ENCODE measurements at places on chromosomes 1 and 21. TPM values are rescaled to one million over a fixed set of nuclear protein-coding genes. Genes with fewer than 3 reads are reported as not detected.

GRCh38 chr1:56626546-56626945 is 18.6 kb upstream of the PRKAA2 start:
- no peak overlapping the region for H3K4me3 ChIP-seq
- H3K4me1 ChIP-seq: no peaks in the 10 kb centered on the region
- DNase-seq: no peak

DNA sequence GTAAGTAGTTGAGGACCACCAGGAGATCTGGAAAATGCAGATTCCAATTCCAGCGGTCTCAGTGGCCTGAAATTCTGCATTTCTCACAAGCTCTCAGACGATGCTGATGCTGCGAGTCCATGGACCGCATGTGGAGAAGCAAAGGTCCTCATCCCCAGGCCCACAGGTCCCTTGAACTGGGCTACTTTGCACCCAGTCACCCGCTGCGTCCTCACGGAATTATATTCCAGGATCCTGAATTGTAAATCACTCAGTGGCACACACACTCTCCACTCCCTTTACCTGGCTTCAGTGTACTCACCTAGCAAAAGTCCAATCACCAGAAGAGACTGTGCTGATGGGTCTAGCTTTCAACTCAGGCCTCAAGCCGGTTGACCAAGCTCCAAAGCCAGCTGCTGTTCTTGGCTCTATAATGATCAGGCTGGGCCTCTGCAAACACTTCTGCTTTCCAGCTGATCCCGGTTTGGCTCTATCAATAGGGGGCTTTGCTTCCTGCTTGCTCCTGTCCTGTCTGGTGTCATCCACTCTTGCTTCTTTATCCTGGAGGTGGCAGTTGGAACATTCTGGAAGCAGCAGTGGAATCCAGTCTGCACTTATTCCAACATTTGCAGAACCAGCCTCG is 904 bp upstream of the RPL22 start:
- peak overlapping the region; percentile 99 for H3K4me3 ChIP-seq
- H3K36me3 ChIP-seq: peaks cover 39% of the 10 kb centered on the region
- no peaks in the 10 kb centered on the region for H3K27me3 ChIP-seq
- DNase-seq: no peak
- H3K4me1 ChIP-seq: peaks cover 23% of the 10 kb centered on the region

DNA sequence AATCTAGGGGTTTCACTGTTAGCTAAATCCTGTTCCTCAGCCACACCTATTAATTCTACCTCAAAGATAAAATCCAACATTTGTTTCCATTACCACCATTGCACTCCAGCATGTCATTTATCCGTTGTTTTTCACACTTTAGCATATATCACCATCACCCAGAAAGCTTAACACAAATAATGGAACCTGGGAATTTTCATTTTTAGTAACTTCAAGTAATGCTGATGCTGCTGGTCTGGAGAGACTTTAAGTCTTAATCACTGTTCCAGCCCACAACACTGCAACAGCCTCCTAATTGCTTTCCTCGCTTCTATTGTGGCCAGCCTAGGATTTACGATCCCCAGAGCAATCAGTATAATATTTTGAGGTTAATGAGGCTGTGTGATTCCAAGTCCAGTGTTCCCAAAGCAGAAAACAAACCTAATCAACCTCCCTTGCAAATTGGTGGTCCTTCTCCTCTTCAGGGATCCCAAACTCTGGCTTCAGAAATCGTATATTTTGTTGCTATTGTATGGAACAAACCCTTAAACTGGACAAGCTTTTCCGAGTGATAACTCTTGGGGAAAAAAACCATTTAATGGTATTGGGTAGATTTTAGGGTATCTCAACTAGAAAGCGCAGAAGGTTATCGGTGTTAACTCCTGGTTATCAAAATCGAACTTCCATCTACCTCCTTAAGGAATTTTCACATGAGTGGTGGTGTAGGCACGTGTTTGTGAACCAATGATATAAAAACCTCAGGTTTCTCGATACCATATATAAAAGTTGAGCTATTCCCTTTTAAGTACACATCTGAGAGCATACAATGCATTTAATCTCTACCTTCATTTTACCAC is 50.0 kb upstream of the BOLA1 start:
- peak overlapping the region; percentile 60 for H3K4me3 ChIP-seq
- peak overlapping the region; percentile 82 for H3K27ac ChIP-seq
- H3K27me3 ChIP-seq: no peaks in the 10 kb centered on the region
- peaks cover 29% of the 10 kb centered on the region for H3K4me1 ChIP-seq
- no peak for DNase-seq

- no peaks in the 10 kb centered on the region for H3K27me3 ChIP-seq
- no peak overlapping the region for H3K27ac ChIP-seq
- H3K4me3 ChIP-seq: no peak overlapping the region
- H3K36me3 ChIP-seq: no peaks in the 10 kb centered on the region
These were observed 537.5 kb downstream of the LTN1 start for GRCh38 chr21:28455253-28455600.

- H3K36me3 ChIP-seq: no peaks in the 10 kb centered on the region
- H3K4me1 ChIP-seq: no peaks in the 10 kb centered on the region
- no peak for DNase-seq
- no peak overlapping the region for H3K4me3 ChIP-seq
- no peaks in the 10 kb centered on the region for H3K27me3 ChIP-seq
- H3K27ac ChIP-seq: no peak overlapping the region
These were observed 217.1 kb downstream of the ZP4 start for GRCh38 chr1:237673631-237674030.

- H3K4me1 ChIP-seq: peaks cover 60% of the 10 kb centered on the region
- H3K36me3 ChIP-seq: peaks cover 54% of the 10 kb centered on the region
- no peak overlapping the region for H3K27ac ChIP-seq
- no peak overlapping the region for H3K4me3 ChIP-seq
- no peaks in the 10 kb centered on the region for H3K27me3 ChIP-seq
These were observed 19.1 kb downstream of the RNF223 start for GRCh38 chr1:1054971-1055370.

DNA sequence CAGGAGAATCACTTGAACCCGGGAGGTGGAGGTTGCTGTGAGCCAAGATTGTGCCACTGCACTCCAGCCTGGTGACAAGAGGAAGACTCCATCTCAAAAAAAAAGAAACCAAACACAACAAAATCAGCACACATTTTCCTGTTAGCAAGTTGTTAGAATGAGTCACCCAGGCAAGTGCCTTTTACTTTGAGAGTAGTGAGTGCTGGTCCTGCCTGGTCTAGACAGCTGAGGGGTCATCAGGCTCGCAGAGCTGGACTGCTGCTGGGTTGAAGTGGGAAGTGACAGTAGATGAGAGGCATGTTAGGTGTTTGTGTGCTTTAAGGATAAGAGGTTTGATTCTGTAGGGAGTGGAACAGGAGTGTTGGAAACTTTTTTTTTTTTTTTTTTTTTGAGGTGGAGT is 31.9 kb downstream of the GNPAT start:
- H3K27ac ChIP-seq: no peak overlapping the region
- peaks cover 77% of the 10 kb centered on the region for H3K36me3 ChIP-seq
- no peak for DNase-seq

GRCh38 chr1:248862695-248862997 is 3.8 kb upstream of the ZNF692 start:
- H3K27ac ChIP-seq: no peak overlapping the region
- DNase-seq: no peak
- H3K27me3 ChIP-seq: no peaks in the 10 kb centered on the region
- peak overlapping the region; percentile 42 for H3K4me3 ChIP-seq
- peaks cover 28% of the 10 kb centered on the region for H3K4me1 ChIP-seq
- peaks cover under 1% of the 10 kb centered on the region for H3K36me3 ChIP-seq

- no peaks in the 10 kb centered on the region for H3K36me3 ChIP-seq
- peaks cover 2% of the 10 kb centered on the region for H3K27me3 ChIP-seq
- H3K4me1 ChIP-seq: peaks cover 11% of the 10 kb centered on the region
These were observed 34.9 kb upstream of the VASH2 start for GRCh38 chr1:212915245-212916091.

DNA sequence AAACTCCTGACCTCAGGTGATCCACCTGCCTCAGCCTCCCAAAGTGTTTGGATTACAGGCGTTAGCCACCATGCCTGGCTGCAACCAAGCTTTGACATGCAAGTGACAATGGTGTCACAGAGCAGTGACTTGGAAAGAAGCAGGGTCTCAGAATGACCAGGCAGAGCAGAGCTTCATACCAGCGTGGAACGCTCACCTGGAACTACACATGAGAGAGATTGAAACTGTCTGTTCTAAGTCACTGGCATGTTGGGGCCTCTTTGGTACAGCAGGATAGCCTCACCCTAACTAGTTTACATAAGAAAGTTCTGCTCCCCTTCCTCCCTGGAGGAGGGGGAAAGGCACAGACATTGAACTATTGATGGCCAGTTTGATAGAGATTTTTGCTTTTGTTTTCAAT is 47.5 kb upstream of the ITPKB start:
- H3K27me3 ChIP-seq: peaks cover 44% of the 10 kb centered on the region
- H3K4me3 ChIP-seq: no peak overlapping the region
- DNase-seq: no peak
- no peaks in the 10 kb centered on the region for H3K36me3 ChIP-seq
- no peak overlapping the region for H3K27ac ChIP-seq
- no peaks in the 10 kb centered on the region for H3K4me1 ChIP-seq

GRCh38 chr1:153357076-153357852 is 390 bp upstream of the S100A9 start:
- no peaks in the 10 kb centered on the region for H3K36me3 ChIP-seq
- no peak overlapping the region for H3K4me3 ChIP-seq
- no peaks in the 10 kb centered on the region for H3K4me1 ChIP-seq
- peaks cover 4% of the 10 kb centered on the region for H3K27me3 ChIP-seq
- H3K27ac ChIP-seq: no peak overlapping the region

DNA sequence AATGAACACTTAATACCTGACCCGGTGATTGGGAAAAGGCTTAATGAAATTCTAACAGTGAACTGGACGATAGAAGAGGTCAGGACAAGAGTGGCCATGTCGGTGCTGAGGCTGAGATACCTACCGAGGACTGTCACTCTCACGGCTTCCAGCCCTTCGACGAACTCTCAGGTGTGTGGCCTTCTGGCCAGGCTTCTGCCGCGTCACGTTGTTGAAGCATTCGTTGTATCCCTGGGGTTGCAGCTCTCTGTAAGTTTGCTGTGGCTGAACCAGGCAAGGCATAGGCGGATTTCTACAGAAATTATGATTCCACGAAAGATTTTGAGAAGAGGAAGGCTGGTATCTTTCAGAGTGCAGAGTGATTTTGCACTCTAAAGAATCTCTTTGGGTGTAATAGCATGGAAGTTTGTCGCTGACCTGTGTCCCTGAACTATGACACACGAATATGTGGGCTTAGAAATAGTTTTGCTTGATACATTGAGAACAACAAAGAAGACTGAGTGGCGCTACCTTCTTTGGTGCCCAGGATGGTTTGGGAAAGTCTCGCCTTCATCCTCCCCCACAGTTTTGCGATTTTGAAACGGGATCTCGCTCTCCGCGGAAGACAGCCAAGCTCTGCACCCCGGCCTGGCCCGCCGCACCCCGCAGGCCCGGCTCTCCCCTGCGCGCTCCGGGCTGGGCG is 403 bp upstream of the EPHX4 start:
- H3K27me3 ChIP-seq: peaks cover 12% of the 10 kb centered on the region
- no peaks in the 10 kb centered on the region for H3K4me1 ChIP-seq
- H3K4me3 ChIP-seq: no peak overlapping the region
- no peaks in the 10 kb centered on the region for H3K36me3 ChIP-seq

- H3K4me3 ChIP-seq: peak overlapping the region; percentile 98
- peaks cover 20% of the 10 kb centered on the region for H3K4me1 ChIP-seq
- peak overlapping the region; percentile 59 for H3K27ac ChIP-seq
- no peaks in the 10 kb centered on the region for H3K27me3 ChIP-seq
These were observed 726 bp upstream of the CYB5R1 start for GRCh38 chr1:202967684-202968281.

- H3K27ac ChIP-seq: no peak overlapping the region
- peaks cover 12% of the 10 kb centered on the region for H3K4me1 ChIP-seq
- H3K27me3 ChIP-seq: no peaks in the 10 kb centered on the region
- no peak for DNase-seq
These were observed 121.6 kb upstream of the BARHL2 start for GRCh38 chr1:90838720-90839119.

DNA sequence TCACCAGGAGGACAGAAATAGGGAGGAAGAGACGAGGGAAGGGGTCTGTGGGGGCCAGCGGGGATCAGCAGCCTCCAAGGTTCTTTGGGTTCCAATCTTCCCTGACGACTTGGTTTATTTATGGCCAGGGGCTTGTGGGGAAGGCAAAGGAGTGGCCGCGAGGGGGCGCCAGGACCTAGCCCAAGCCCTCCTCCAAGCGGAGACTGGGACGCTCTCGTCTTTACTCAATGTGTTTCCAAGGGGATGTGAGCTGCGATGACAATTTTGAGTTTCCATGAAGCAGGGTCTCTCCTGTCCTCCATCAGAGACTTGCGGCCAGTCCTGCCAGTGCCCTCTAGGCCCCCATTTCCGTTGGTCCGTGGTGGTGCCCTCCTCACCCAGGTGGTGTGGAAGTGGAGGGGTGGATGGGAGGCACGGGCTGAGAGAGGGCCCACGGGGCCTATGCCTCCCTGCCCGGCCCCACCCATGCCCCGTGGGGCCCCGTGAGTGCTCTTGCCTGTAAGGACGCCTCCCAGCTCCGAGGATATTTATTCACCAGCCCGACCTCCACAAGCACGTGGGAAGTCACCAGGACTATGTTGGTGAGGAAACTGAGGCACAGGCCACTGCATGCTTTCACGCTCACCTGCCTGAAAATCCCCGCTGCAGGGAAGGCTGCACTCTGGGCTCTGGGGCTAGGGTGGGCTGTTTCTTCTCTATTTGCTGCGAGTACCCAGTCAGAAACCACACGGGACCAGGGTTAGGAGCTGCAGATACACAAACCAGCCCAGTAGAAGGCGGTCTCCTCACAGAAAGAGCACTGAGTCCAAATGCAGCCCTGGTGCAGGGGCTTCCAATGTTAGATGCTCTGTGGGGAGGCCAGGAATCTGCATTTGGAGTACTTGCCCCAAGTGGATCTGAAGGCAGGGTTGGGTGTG is 26.5 kb downstream of the DMRTB1 start:
- no peak overlapping the region for H3K4me3 ChIP-seq
- H3K36me3 ChIP-seq: no peaks in the 10 kb centered on the region
- no peak overlapping the region for H3K27ac ChIP-seq
- DNase-seq: peak; percentile 85
- H3K27me3 ChIP-seq: peaks cover 40% of the 10 kb centered on the region
- no peaks in the 10 kb centered on the region for H3K4me1 ChIP-seq

GRCh38 chr1:116508085-116508983 is 62.5 kb downstream of the CD58 start:
- no peaks in the 10 kb centered on the region for H3K27me3 ChIP-seq
- DNase-seq: no peak
- peaks cover 27% of the 10 kb centered on the region for H3K4me1 ChIP-seq
- no peaks in the 10 kb centered on the region for H3K36me3 ChIP-seq
- peak overlapping the region; percentile 47 for H3K27ac ChIP-seq
- no peak overlapping the region for H3K4me3 ChIP-seq

GRCh38 chr1:25573591-25573930 is 30.2 kb downstream of the LDLRAP1 start:
- H3K4me3 ChIP-seq: no peak overlapping the region
- H3K4me1 ChIP-seq: peaks cover 17% of the 10 kb centered on the region
- DNase-seq: no peak
- no peaks in the 10 kb centered on the region for H3K36me3 ChIP-seq
- peaks cover 12% of the 10 kb centered on the region for H3K27me3 ChIP-seq

- no peak overlapping the region for H3K27ac ChIP-seq
- no peak for DNase-seq
- H3K4me1 ChIP-seq: no peaks in the 10 kb centered on the region
- no peaks in the 10 kb centered on the region for H3K27me3 ChIP-seq
These were observed 576.1 kb upstream of the RGS18 start for GRCh38 chr1:191582169-191582568.

WLS gene
- 0.56 TPM for total RNA-seq

SH2D5 gene
- total RNA-seq: not detected

HPCA gene
- not detected for total RNA-seq

DUSP10 gene
- 5.9 TPM for total RNA-seq

DONSON gene
- total RNA-seq: 54.1 TPM

EVA1C gene
- total RNA-seq: not detected

PLEKHA6 gene
- 0.29 TPM for total RNA-seq

UTS2 gene
- total RNA-seq: not detected
